ENCODE measurements at places on chromosomes 2 and 18.

DNA sequence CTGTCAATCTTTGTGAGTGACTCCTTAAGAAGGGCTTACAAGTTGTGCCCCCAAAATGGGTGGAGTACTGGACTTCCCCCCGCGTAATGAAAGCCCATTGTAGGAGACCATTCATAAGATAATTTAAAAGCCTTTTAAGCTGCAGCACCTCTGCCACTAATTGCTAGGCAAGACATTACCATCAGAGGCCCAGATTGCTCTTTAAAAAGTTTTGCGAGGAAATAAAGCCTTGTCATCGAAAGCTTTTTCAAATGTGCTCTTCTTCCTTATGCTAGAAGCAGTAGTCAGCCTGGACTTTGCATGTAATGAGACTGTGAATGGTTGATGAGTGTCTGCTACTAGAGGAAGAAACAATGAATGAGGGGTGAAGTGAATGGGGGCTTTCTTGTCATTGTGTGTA, 345.3 kb upstream of the CDH2 start:
- DNase-seq = no peak

DNA sequence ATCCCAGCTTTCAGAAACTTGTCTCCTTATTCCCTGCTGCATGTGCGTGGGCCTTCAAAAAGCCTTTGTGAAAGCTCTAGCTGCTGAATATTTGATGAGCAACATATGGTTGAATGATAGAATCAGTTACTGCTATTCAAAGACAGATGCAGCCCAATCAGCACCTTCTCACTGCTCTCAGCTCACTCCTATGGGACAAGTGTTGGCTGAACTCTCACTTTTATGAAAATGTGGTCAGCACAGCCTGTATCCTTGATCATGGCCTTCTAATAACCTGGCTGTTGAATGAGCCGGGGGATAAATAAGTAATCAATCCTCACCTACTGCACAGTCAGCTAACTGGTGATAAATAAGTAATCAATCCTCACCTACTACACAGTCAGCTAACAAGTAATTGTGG, 103.2 kb downstream of the PIEZO2 start:
- no peak for DNase-seq

DNA sequence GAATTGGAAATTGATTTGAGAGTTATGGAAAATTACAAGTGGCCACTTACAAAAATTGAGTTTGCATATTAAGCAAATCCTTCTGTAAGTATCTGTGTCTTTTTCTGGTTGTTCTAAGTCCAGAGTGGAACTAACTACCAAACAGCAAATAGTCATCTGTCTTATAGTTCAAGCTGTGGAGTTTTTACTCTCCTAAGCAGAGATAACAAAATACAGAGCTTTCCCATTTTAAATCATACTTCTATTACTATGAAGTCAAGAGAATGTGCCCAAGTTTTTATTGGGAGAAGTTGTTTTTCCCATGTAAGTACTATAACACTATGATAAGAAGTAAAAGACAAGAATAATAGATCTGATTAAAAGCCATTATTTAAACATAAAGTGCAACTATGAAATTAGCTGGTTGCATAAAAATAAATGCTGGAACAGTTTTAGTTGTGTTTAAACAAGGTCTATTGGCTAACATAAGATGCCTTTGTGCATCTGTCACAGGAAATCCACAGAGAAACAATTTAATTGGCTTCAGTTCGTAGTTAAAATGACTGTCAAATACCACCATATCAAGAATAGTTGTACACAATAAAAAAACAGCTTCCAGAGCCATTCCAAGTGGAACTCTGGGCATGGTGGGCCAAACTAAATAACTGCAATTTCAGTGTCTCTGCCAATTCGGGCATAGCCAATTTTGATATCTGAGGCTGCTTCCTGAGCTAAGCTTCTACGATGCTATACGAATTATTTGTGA, 1467.4 kb upstream of the NXPH2 start:
- DNase-seq = no peak

DNA sequence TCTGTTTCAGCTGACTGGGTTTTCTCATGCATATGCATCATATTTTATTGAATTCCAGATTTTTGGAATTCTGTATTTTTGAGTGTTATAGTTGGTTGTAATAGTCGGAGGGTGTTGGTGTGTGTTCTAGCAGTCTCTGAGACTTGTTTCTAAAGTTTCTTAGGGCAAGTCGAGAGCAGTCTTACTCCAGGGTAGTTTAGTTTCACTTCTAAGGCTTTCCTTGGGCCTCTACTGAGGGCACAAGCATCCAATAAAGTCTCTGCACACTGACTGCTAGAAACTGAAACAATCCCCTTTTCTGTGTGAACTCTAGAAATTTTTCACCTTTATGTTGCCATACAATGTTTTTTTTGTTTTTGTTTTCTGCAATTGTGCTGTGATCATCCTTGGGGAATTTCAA, 663.7 kb upstream of the LRATD1 start:
- DNase-seq = no peak

DNA sequence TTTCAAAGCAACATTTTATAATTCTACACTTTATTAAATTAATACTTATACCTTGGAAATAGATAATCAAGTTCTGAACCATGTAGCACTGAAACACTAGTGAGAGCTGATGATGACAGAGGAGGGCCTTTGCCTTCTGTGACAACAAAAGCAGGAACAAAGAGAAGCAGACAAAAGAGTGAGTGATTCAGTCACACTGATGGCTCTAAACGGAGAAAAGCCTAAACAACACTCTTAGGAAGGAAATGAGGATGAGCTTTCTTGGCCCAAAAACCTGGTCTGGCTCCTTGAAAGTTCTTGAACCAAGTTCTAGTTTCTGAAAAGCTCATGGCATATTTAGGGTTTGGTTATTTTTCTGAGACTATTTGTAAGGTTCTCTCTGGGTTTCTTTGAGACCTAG, 271.9 kb downstream of the DPP10 start:
- no peak for DNase-seq

DNA sequence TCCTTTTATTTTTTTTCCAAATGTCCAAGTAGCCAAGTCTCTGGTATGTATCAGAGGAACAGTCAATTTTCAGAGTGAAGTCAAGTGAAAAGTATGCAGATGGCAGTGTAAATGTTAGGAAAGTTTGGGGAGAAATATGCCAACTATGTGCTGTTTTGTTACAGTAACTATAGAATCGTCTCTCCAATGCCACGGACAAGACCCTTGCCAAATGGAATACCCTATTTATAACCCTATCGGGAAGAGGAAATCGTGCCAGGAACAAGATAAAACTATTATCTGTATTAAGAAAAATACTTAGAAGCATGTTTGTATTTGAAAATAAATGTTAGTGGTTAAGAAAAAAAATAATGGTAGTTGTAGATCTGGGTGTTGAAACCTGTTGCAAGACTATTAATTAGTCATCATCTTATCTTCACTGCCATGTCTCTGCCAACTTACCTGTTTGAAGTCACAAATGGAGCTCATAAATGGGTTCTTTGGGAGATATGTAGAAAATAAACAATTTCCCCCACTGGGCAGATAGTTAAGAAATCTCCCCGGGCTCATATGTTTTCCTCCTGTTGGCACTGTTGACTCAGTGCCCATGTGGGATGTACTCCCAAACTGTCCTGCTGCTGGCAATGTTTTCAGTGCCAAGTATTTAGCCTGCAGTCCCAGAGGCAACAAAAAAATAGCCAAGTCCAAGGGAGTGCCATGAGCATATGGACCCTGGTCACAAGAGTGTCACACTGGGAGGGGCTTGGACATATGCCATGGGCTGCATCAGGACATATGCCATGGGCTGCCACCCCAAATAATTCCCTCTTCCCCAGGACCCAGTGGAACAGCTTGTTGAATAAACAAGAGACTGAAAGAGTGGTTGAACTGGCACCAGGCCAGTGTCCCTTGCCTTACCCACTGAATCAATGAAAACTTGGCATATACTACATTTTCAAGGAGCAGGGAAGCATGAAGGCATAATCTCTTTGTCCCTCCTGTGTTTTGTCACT, 366.9 kb downstream of the OSR1 start:
- DNase-seq = no peak

DNA sequence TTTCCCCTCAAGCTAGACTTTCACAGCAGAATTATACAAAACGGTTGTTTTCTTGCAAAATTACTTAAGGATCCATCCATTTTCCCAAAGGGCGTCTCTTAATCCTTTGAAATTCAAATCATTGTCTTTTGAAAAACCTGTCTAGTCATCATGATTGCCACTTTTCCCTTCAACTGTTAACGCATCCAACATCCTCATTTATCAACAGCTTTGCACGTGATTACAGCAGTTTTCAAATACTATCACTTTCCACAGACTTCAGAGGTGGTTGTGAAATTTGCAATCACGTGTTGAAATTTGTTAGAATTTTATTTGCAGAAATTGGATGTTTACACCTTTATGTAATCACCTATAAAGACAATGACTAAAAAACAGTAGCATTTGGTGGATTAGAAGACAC, 304.4 kb upstream of the SLC39A10 start:
- DNase-seq = no peak

DNA sequence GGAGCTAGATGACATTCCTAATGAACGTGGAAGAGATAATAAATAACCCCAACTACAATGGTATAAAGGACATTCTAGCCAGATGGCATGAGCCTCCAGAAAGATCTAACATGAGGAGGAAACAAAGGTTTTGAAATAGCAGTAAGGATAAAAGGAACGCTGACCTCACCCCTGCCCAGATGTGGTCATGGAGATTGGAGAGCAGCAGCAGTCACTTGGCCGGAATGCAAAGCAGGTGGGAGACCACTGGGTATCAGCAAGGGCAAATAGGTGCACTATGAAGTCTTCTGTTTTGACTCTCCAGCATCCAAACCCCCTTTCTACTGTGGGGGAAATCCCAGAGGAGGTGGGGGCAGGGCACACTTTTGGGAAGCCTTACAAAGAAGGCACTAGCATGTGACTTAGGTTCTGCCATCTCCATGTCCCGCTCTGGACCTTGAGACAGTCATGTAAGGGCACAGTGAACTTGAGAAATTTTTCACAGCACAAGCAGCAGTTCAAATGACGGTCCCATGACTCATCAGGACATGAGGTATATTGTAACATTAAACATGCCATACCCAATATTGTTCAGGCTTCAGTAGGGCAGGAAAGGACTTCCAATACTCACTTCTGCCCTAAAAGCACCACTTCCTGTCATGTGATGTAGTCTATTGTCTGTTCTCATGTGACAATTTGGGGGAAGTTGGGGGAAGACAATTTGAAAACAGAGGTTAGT, 55.2 kb downstream of the METTL4 start:
- peak; percentile 97 for DNase-seq

DNA sequence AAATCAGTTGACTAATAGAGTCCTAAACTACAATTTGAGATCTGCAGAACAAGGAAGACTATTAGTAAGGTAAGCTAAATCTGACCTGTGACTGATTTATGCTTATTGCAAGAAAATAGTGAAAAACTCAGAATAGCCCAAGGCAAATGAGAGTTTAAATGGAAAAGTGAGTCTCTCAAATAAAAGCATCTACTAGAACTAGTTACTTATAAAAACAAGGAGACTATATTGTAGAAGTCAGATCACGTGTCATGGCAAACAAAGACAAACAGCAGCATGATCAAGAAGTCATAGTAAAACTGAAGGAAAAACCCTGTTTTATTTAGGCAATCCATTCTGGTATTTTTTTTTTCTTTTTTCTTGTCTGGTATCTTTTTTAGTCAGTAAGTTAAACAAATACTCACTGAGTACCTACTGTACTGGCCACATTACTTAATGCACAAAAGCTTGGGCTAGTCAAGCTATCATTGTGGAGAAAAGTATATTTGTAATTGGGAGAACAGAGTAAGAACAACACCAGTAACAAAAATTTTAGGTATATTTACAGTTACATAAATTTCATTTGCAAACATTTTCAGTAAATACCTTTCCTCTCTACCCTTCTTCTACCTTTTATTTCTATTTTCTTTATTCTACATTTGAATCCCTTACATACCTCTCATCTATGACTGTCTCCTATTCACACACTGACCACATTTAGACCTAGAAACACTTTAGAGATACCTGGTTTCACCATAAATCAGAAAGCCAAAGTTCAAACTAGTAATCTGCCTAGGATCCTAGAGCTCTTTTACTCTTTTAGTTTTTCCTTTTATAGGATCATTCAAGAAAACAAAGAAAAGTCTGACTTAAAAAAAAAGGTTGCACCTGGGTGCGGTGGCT, 23.7 kb downstream of the CCDC88A start:
- DNase-seq = no peak

DNA sequence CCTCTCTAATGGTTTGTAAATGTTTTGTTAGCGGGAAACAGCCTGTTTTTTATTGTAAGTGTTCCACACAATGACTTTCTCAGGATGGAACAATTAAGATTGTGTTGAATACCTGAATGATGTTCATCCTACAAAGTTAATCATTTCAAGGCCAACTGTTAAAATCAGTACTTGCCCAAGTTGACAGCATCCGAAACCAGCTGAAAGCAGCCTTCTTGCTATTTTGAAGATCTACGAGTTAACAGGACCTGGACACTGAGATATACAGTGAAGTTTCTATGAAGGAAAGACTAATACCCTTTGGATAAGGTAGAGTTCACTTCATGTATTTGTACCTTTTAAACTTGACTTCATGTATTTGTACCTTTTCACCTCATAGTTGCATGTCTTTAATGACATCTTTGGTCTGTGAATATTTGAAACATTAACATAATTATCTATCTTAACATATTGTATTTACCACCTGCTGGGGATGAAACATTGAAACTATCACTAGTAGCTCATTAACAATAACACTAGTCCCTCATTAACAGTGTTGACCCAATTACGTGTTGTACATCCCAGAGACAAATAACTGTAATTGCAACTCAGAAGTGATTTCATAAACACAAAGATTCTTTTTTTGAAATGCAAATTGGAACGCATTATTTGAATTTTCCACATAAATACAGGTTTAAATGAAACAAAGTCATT, 556.0 kb upstream of the MEX3C start:
- DNase-seq = no peak

DNA sequence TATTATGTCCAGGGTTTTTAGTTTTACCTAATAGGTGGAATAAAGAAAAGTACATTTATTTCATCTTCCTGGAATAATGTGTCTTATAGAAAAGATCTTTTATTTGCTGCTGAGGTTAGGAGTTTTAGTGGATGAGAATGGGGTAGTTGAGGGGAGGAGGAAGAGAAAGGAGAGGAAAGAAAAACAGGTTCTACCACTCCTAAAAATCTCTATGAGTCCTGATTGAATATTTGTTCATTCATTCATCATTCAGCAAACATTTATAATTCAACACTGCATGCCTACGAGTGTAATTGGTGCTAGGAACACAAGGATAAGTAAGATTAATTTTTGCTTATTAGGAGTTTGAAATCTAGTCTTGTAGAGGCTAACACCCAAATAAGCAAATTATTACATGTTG, 45.2 kb upstream of the SLC4A10 start:
- DNase-seq = no peak

DNA sequence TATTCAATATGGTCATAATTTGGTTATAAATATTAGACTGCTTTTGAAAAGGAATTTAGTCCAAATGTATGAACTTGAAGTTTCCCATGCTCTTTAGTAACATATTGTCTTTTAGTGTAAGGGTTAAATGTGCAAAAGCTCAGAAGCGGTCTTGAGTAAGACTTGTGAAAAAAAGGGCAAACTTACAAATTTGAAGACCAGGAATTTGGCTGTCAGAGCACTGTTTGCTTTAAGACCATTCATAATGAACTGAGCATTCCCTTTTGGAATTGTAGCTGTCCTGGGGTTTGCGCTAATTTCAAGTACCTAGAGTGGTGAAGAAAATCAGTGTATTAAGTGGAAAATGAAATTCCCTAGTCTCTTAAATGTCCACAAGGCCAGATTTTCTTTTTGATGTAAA, 6.9 kb upstream of the ZEB2 start:
- no peak for DNase-seq

- DNase-seq = peak; percentile 63
These were observed 75.8 kb downstream of the ACTR3 start for GRCh38 chr2:113965644-113966043.
